Tibial artery (tissue), 4 donors: ENCODE measurements at places on chromosomes 2 and 18.

DNA sequence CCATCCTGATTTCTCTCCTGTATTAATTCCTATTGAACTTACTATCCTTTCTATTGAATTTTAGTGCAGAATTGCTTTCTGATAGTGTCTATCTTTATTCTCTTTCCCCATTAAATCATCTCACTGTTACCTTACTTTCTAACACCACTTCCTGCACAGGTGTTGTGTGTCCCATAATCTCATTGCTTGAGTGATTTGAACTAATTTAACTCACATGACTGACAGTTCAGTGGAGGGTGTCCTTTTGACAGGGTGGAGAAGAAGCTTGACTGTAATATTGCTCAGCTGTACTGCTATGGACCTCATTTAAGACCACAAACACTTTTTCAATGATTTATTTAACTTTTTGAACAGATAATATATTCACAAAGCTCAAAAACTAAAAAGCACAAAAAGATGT lies 211.8 kb downstream of the NRXN1 start:
- H3K4me1 ChIP-seq = no peaks in the 10 kb centered on the region
- no peaks in the 10 kb centered on the region for H3K27me3 ChIP-seq
- H3K4me3 ChIP-seq = no peak overlapping the region
- no peak overlapping the region for H3K27ac ChIP-seq
- no peak for DNase-seq

DNA sequence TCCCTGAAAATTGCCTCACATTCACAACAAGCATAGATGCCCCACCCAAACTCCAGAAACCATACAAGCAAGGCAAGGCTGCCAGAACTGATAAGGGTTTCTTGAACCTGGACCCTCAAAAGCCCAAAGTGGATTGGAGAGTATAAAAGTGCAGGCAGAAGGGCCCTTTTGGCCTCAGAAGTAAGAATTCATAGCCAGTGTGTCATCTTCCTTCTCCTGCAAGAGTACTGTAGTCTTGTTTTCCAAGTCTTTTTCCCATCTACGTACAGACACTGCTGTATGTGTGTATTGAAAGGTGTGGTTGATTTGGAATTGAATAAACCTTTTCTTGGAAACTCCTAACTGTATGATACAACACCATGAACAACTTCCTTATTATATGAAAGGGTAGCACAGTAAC lies 46.8 kb downstream of the ZC3H15 start:
- H3K4me3 ChIP-seq = no peak overlapping the region
- H3K27ac ChIP-seq = no peak overlapping the region
- DNase-seq = no peak
- peaks cover 4% of the 10 kb centered on the region for H3K4me1 ChIP-seq
- no peaks in the 10 kb centered on the region for H3K36me3 ChIP-seq

- H3K36me3 ChIP-seq = no peaks in the 10 kb centered on the region
- no peak for DNase-seq
- H3K4me3 ChIP-seq = no peak overlapping the region
- H3K4me1 ChIP-seq = no peaks in the 10 kb centered on the region
- no peak overlapping the region for H3K27ac ChIP-seq
- no peaks in the 10 kb centered on the region for H3K27me3 ChIP-seq
Measured at GRCh38 chr18:33802955-33803354, 224.9 kb downstream of the ASXL3 start.

DNA sequence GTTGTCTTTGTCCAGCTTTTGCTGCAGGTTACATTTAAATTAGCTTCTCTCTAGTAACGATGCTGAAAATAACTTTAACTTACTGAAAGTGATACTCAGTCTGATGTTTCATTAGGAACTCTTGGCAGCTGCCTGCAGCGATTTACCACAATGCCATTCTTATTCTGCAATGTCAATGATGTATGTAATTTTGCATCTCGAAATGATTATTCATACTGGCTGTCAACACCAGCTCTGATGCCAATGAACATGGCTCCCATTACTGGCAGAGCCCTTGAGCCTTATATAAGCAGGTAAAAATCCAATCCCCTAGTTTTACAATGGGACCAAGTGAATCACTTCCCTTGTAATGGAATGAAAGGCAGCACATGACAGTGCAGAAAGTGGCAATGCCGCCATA lies 16.3 kb upstream of the MFF start:
- no peaks in the 10 kb centered on the region for H3K4me1 ChIP-seq
- H3K27me3 ChIP-seq = no peaks in the 10 kb centered on the region
- DNase-seq = no peak
